ENCODE measurements at places on chromosomes 2 and 18. TPM values are rescaled to one million over a fixed set of nuclear protein-coding genes. Genes with fewer than 3 reads are reported as not detected.

Gene AGXT
- 41.9 TPM for total RNA-seq

- no peaks in the 10 kb centered on the region for H3K36me3 ChIP-seq
- H3K27ac ChIP-seq = no peak overlapping the region
- no peak overlapping the region for H3K4me3 ChIP-seq
- H3K4me1 ChIP-seq = no peaks in the 10 kb centered on the region
Observed at GRCh38 chr2:135504811-135505210, 26.2 kb downstream of the ZRANB3 start.

DNA sequence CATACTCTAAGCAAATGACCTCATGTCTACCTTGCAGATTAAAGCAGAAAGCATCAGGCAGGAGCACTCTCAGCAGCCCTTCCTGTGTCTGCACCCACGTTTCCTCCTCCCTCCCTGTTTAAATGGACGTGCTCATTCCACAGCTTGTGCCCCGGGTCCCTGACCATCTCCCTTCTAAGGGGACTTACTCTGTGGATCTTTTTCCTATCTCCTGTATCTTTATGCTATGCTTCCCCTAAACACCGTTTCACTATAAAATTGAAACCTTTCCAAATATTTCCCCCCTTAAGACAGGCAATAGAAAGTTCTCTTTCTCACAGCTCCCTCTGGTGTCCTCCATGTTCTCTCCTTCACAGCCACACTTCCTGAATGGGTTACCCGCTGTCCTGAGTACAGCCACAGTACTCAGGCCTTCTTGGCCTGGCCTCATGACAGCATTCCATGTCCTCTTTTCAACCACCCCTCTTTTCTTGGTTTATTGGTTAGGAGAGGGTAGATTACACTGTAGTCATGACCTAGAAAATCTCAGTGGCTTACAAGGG is 41.1 kb downstream of the TMEM185B start:
- DNase-seq = no peak
- 0 out of 2 replicates have a peak, but pooled peaks cover 1% of the 10 kb centered on the region for H3K36me3 ChIP-seq
- no peaks in the 10 kb centered on the region for H3K27me3 ChIP-seq
- H3K27ac ChIP-seq = no peak overlapping the region

Gene ANKRD30B
- total RNA-seq = not detected

- no peaks in the 10 kb centered on the region for H3K36me3 ChIP-seq
- H3K27ac ChIP-seq = no peak overlapping the region
- H3K27me3 ChIP-seq = peaks cover 1% of the 10 kb centered on the region
- H3K4me3 ChIP-seq = no peak overlapping the region
Observed at GRCh38 chr2:29583104-29583503, 338.3 kb downstream of the ALK start.

- H3K4me1 ChIP-seq = peaks cover 11% of the 10 kb centered on the region
- no peaks in the 10 kb centered on the region for H3K36me3 ChIP-seq
- no peak overlapping the region for H3K4me3 ChIP-seq
Observed at GRCh38 chr2:132627536-132627935, 42.5 kb downstream of the LYPD1 start.

DNA sequence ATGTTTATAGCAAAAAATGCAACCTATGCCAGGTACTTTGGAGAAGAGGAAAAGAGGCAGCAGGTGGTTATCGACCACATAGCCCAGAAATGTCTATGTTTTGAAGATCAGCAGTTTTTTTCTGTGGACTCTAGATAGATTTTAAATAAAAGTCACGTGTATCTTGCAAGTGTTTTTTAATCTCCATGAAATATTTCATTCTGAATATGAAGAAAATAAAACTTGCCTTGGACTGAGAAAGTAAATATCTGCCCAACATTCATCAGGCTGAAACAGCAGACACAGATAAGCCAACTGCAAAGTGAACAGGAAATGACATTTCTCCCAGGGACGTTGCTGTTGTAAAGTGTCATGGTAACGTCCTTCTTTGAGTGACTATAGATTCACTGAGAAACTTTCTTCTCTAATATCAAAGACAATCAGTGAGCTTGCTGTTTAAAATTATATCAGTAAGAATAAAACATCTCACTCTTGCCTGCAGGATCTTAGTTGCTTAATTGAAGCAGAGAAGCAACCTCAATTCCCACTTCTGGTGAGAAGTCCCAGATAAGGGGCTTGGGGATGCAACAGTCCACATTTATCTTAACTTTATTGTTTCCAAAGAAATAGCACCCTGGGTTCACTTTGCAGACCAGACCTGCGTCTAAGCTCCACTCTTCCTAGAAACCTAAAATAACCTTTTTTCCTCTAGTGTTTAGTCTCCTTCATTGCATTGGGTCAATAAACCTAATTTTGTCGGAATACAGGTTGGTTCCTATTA is 6.3 kb downstream of the MYOM1 start:
- no peak overlapping the region for H3K27ac ChIP-seq
- H3K4me3 ChIP-seq = no peak overlapping the region
- no peak for DNase-seq
- no peaks in the 10 kb centered on the region for H3K27me3 ChIP-seq
- peaks cover 72% of the 10 kb centered on the region for H3K4me1 ChIP-seq
- no peaks in the 10 kb centered on the region for H3K36me3 ChIP-seq

DNA sequence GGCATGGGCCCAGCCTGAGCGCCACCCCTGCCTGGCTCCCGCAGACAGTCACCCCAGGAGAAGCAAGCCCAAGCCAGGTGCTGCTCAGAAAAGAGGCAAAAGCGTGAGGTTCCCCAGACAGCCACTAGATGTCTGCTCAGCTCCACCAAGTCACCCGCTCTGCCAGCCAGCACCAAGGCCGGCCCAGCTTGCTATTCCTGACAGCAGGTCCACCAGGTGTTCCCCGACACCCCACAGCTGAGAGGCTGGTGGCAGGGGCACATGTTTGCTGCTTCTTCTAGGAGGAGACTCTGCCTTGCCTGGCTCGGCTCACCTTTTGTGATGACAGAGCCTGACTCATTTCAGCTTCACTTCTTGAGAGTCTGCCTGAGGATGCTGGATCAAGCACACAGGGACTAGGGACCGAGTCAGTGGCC is 206.7 kb downstream of the MGAT5 start:
- peaks cover 42% of the 10 kb centered on the region for H3K4me1 ChIP-seq
- no peak overlapping the region for H3K27ac ChIP-seq
- peak; percentile 76 for DNase-seq
- peaks cover 1% of the 10 kb centered on the region for H3K36me3 ChIP-seq
- H3K4me3 ChIP-seq = no peak overlapping the region

GRCh38 chr2:106885971-106886915 is at the start of gene ST6GAL2:
Gene ST6GAL2 (minus strand): TSS chr2:106886167. CDS start chr2:106843977, 42,190 bp downstream.
- no peaks in the 10 kb centered on the region for H3K36me3 ChIP-seq
- H3K27me3 ChIP-seq = no peaks in the 10 kb centered on the region
- no peak for DNase-seq
- no peak within 1 kb of the TSS for H3K27ac ChIP-seq

DNA sequence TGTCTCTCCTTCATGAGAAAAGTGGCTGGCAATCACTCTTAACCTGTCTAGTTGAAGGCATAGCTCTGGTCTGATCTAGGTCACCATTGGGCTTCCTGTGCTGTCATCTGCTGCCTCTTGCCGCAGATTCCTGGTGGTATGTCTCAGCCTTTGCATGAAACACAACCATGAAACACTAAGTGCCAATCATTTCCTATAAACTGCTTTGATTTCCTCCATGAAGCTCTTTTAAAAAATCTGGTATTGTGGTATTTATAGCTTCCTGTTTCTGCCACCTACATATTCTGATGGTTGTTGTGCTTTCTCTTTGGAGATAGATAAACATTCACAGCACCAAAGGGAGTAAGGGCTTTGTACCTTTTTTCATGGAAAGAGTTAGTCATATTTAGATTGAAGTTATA is 120.0 kb upstream of the EPC2 start:
- H3K4me3 ChIP-seq = no peak overlapping the region
- H3K27ac ChIP-seq = no peak overlapping the region
- no peak for DNase-seq
- peaks cover under 1% of the 10 kb centered on the region for H3K4me1 ChIP-seq
- H3K36me3 ChIP-seq = no peaks in the 10 kb centered on the region
- H3K27me3 ChIP-seq = peaks cover 15% of the 10 kb centered on the region

GRCh38 chr2:49837561-49838293 is 683.4 kb upstream of the FSHR start:
- H3K27me3 ChIP-seq = no peaks in the 10 kb centered on the region
- no peaks in the 10 kb centered on the region for H3K36me3 ChIP-seq
- no peak overlapping the region for H3K27ac ChIP-seq
- H3K4me3 ChIP-seq = no peak overlapping the region
- peaks cover 4% of the 10 kb centered on the region for H3K4me1 ChIP-seq
- no peak for DNase-seq

- H3K36me3 ChIP-seq = no peaks in the 10 kb centered on the region
- no peaks in the 10 kb centered on the region for H3K27me3 ChIP-seq
- no peak for DNase-seq
- H3K4me1 ChIP-seq = peaks cover under 1% of the 10 kb centered on the region
Observed at GRCh38 chr2:37906131-37906530, 19.0 kb upstream of the RMDN2 start.

GRCh38 chr2:227325839-227326195 is 766 bp downstream of the MFF start:
- H3K27me3 ChIP-seq = no peaks in the 10 kb centered on the region
- peak overlapping the region; percentile 87 for H3K27ac ChIP-seq
- H3K4me3 ChIP-seq = peak overlapping the region; percentile 94
- peaks cover 37% of the 10 kb centered on the region for H3K4me1 ChIP-seq
- H3K36me3 ChIP-seq = no peaks in the 10 kb centered on the region
- DNase-seq = peak; percentile 21

- no peaks in the 10 kb centered on the region for H3K36me3 ChIP-seq
- H3K4me3 ChIP-seq = no peak overlapping the region
- DNase-seq = no peak
- no peaks in the 10 kb centered on the region for H3K4me1 ChIP-seq
Observed at GRCh38 chr18:55833543-55833942, 245.6 kb upstream of the TCF4 start.

Gene NMUR1
- not detected for total RNA-seq

GRCh38 chr2:197793456-197793855 is 8.3 kb upstream of the BOLL start:
- no peak overlapping the region for H3K27ac ChIP-seq
- H3K27me3 ChIP-seq = no peaks in the 10 kb centered on the region
- no peak overlapping the region for H3K4me3 ChIP-seq
- H3K36me3 ChIP-seq = no peaks in the 10 kb centered on the region

- H3K27ac ChIP-seq = no peak overlapping the region
- no peak for DNase-seq
- H3K36me3 ChIP-seq = no peaks in the 10 kb centered on the region
Observed at GRCh38 chr2:317501-318424, 29.9 kb upstream of the ALKAL2 start.

Gene FTCDNL1
- total RNA-seq = 1.4 TPM

GRCh38 chr2:25566694-25567093 is 106.7 kb downstream of the DTNB start:
- no peak overlapping the region for H3K4me3 ChIP-seq
- no peaks in the 10 kb centered on the region for H3K27me3 ChIP-seq
- no peak for DNase-seq
- no peak overlapping the region for H3K27ac ChIP-seq

DNA sequence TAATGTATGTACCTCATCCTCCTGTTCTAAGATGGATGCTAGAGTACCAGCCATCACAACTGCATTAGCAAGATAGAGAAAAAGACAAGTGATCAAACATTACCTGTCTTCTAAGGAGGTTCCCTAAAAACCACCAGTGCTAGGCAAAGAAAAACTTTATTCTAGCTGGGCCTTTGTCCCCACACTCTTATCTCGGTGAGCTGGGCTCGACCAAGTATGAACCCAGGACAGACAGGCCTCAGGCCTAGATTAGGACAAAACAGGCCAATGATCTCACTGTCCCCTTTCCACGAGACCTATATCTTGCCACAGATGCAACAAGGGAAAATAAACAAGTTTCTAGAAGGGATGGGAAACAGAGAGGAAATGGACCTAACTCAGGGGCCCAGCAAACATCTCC is 127.6 kb upstream of the PKDCC start:
- no peak overlapping the region for H3K27ac ChIP-seq
- DNase-seq = no peak
- H3K27me3 ChIP-seq = no peaks in the 10 kb centered on the region
- no peaks in the 10 kb centered on the region for H3K4me1 ChIP-seq

Gene PROKR1
- total RNA-seq = not detected

GRCh38 chr2:196290136-196290535 is 118.8 kb upstream of the STK17B start:
- no peaks in the 10 kb centered on the region for H3K4me1 ChIP-seq
- H3K27me3 ChIP-seq = no peaks in the 10 kb centered on the region

Gene TSGA10
- 15.0 TPM for total RNA-seq

DNA sequence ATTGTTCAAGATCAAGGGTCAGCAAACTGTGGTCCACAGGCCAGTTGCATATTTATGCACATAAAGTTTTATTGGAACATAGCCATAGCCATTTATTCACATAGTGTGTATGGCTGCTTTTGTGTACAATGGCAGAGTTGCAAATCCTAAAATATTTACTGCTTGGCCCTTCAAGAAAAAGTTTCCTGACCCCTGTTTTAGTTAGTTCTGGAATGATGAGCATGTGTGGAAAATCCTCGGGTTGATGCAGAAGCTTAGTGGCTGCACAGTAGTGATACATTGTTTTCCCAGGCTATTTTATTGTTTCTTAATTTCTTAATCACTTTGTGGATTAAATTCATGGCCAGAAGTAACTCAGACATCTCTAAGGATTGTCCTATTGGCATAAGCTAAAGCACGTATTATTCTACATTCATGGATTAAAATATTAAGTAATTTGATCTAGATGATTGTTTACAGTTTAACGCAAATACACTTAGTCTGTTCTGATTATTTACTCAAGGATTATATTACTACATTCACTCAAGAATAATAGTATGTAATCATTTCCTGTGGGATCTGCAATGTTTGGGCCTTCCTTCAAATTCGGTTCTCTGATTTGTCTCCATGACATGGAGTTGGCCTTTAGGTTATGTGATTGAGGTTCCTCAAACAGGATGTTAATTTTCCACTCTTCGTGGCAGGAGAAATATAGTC is 165.5 kb downstream of the TMEM247 start:
- no peak overlapping the region for H3K4me3 ChIP-seq
- H3K27ac ChIP-seq = no peak overlapping the region
- 0 out of 2 replicates have a peak, but pooled peaks cover 1% of the 10 kb centered on the region for H3K36me3 ChIP-seq
- DNase-seq = no peak

Gene PPP1R1C
- 1.5 TPM for total RNA-seq

GRCh38 chr2:223619486-223620129 is 17.4 kb upstream of the SCG2 start:
- DNase-seq = no peak
- no peak overlapping the region for H3K27ac ChIP-seq

DNA sequence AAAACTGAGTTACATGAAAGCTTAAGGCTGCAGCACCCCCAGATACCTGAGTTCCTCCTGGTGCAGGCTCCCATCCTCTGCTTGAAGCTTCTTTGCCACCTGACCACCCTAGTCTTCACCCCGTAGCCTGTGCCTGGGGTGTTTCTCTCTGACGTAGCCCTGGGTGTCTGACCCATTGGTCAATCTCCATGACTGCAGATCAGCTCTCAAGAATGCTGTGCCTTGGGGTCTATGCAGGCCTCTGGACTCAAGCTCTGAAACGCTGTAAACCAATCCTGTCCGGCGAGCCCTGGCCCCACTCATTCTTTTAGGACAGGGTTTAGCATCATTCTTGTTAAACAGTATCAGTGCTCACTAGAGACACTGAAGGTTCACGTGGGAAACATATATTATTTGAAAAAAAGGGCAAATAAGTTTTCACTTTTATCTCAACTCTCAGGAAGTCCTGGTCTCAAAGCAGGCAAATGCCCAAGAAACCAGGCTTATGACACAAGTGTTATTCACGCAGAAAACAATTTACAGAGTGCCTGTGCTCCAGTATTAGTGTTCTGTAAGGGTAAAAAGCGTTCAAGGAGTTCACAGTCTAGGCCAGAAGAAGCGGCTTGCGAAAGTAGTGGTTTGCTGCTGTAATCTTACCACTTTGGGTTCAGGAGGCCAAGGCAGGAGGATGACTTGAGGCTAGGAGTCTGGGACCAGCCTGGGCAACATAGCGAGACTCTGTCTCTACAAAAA is 22.8 kb upstream of the PPP4R1 start:
- H3K27ac ChIP-seq = no peak overlapping the region
- no peaks in the 10 kb centered on the region for H3K36me3 ChIP-seq
- H3K4me1 ChIP-seq = no peaks in the 10 kb centered on the region
- DNase-seq = no peak
